Transverse colon (tissue), 4 donors: ENCODE measurements at places on chromosomes 11 and 22. TPM values are rescaled to one million over a fixed set of nuclear protein-coding genes. Genes with fewer than 3 reads are reported as not detected.

SPI1 gene
- 8.6 TPM for total RNA-seq

CASP1 gene
- 13.1 TPM for total RNA-seq

MIOX gene
- total RNA-seq: not detected

OR51B4 gene
- not detected for total RNA-seq

- DNase-seq: peak; percentile 73
- H3K27ac ChIP-seq: peak within 1 kb of the TSS; percentile 89
- peak within 1 kb of the TSS; percentile 76 for H3K4me3 ChIP-seq
- H3K4me1 ChIP-seq: peaks cover 41% of the 10 kb centered on the region
- no peaks in the 10 kb centered on the region for H3K27me3 ChIP-seq
These were observed at the start of gene RPS6KA4 for GRCh38 chr11:64358907-64359711. TSS of gene RPS6KA4 (plus strand) at chr11:64359162. CDS start at chr11:64359236, 74 bp downstream.

DNA sequence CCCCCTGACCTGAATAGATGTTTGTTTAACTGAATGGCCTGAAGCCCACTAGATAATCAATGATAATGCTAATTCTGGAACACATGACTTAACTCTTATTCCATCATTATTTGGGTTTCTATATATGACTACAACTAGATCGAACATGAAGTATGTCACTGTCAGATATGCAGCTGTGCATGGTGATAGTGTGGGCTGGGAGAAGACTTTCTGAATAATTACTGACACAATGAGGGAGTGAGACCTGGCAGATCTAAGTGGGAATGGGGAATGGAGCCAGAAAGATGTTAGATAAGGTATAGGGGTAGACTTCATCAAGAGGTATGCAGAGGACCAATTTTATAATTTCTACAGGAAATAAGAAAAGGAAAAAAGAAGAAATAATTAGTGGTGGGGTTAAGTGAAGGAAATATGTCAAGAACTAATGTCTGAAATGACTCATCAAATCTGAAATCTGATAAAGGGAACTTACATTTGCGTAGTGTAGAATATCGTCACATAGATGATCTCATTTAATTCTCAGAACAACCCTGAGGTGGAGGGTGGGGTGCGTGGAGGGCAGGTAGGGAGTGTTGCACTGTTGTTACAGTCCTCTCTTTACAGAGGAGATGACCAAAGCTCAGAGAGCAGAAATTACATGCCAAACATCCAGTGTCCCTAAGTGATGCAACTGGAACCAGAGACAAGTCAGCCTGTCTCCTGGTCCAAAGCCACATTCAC is 68.2 kb upstream of the EED start:
- no peaks in the 10 kb centered on the region for H3K27me3 ChIP-seq
- H3K4me1 ChIP-seq: peaks cover 24% of the 10 kb centered on the region
- no peaks in the 10 kb centered on the region for H3K36me3 ChIP-seq
- H3K4me3 ChIP-seq: no peak overlapping the region
- no peak for DNase-seq
- H3K27ac ChIP-seq: no peak overlapping the region

GRCh38 chr11:14499178-14499559 is 442 bp downstream of the COPB1 start:
- no peaks in the 10 kb centered on the region for H3K36me3 ChIP-seq
- peak overlapping the region; percentile 90 for H3K4me3 ChIP-seq
- no peaks in the 10 kb centered on the region for H3K27me3 ChIP-seq

DNA sequence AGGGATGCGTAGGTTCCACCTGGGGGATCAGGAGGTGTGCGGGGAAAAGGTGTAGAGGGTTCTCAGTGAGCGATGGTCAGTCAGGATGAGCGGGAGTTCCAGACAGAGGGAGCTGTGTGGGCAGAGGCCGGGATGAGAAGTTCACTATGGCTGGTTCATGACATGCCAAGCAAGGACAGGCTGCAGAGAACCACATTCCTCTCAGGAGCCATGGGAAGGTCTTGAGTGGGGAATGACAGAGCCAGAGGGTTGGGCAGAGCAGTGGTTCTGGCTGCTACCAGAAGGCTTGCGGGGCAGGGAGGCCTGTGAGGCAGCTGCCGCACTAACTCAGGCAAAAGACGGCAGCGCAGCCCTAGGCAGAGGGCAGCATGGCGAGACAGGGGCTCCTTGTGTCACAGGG is 66.1 kb downstream of the SCUBE1 start:
- no peak overlapping the region for H3K27ac ChIP-seq
- H3K36me3 ChIP-seq: no peaks in the 10 kb centered on the region
- no peak for DNase-seq
- H3K4me1 ChIP-seq: peaks cover 14% of the 10 kb centered on the region
- no peaks in the 10 kb centered on the region for H3K27me3 ChIP-seq

- no peaks in the 10 kb centered on the region for H3K4me1 ChIP-seq
- DNase-seq: peak; percentile 45
- H3K27ac ChIP-seq: no peak overlapping the region
These were observed 55.3 kb downstream of the TRMU start for GRCh38 chr22:46390652-46391301.

- no peak overlapping the region for H3K4me3 ChIP-seq
- no peaks in the 10 kb centered on the region for H3K36me3 ChIP-seq
- no peaks in the 10 kb centered on the region for H3K4me1 ChIP-seq
- H3K27ac ChIP-seq: no peak overlapping the region
These were observed 90.6 kb downstream of the GAB4 start for GRCh38 chr22:16917144-16918003.

DNA sequence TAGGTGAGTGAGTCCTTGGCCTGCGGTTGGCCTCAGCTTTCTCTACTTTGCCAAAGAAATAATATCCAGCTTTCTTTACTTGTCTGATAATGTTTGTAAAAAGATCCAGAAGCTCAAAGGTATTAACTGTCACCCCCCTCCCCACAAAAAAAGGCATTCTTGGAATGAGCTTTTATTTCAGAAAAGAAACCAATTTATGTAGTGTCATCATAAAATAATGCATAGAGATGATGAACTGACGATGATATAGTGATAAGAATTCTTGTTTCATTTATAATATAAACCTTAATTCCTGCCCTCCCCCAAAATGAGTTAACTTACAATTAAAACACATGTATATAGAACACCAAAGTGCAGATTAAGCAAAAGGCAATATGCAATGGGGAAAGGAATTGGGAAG is 191.4 kb downstream of the LARGE1 start:
- no peaks in the 10 kb centered on the region for H3K4me1 ChIP-seq
- no peak overlapping the region for H3K4me3 ChIP-seq
- H3K27ac ChIP-seq: no peak overlapping the region
- no peak for DNase-seq
- H3K27me3 ChIP-seq: no peaks in the 10 kb centered on the region

GRCh38 chr11:96326959-96327358 is 16.0 kb downstream of the MAML2 start:
- no peaks in the 10 kb centered on the region for H3K36me3 ChIP-seq
- H3K27me3 ChIP-seq: no peaks in the 10 kb centered on the region
- DNase-seq: no peak

GRCh38 chr22:45763236-45763624 is 91.6 kb downstream of the ATXN10 start:
- H3K27ac ChIP-seq: no peak overlapping the region
- no peak overlapping the region for H3K4me3 ChIP-seq
- H3K36me3 ChIP-seq: no peaks in the 10 kb centered on the region
- no peaks in the 10 kb centered on the region for H3K27me3 ChIP-seq

GRCh38 chr11:45104790-45105084 is 41.7 kb upstream of the PRDM11 start:
- no peak overlapping the region for H3K27ac ChIP-seq
- peaks cover 10% of the 10 kb centered on the region for H3K27me3 ChIP-seq
- no peak for DNase-seq
- no peaks in the 10 kb centered on the region for H3K4me1 ChIP-seq
- no peak overlapping the region for H3K4me3 ChIP-seq
